ENCODE measurements at places on chromosomes 12 and 14. TPM values are rescaled to one million over a fixed set of nuclear protein-coding genes. Genes with fewer than 3 reads are reported as not detected.

The RFC5 gene
- 23.3 TPM for total RNA-seq

The STON2 gene
- total RNA-seq, result 53.5 TPM

The METAP2 gene
- 59.4 TPM for total RNA-seq

The MGP gene
- 487 TPM for total RNA-seq

The CPNE8 gene
- 37.7 TPM for total RNA-seq

The PPM1A gene
- total RNA-seq, result 75.9 TPM

The TAS2R7 gene
- not detected for total RNA-seq

The HOXC4 gene
- 1.6 TPM for total RNA-seq

The BICD1 gene
- 38.1 TPM for total RNA-seq

The LHX5 gene
- not detected for total RNA-seq

The RGS6 gene
- total RNA-seq, result 3.3 TPM

The IFI27 gene
- 19.9 TPM for total RNA-seq

The GPR132 gene
- total RNA-seq, result 1.7 TPM
